ENCODE measurements at places on chromosomes 12 and 14.

DNA sequence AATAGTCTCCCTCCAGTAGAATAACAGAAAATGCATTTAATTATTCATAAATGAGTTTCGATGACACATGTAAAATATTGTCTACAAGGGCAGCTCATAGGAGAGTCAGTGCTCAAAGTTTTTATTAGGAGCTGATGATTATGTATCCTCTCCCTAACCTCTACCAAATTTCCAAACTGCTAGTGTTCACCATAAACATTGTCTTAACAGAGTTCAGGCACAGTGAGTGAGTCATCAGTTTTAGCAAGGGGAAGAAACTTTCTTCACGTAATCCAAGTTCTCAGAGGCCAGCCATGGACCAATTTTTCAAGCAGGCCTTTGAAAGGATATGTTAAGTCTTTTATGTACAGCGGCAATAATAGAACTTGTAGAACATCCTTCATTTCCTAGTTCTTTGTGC lies 649.2 kb upstream of the MIS18BP1 start:
- DNase-seq, result no peak

GRCh38 chr12:87383680-87384079 lies 645.5 kb downstream of the C12orf50 start:
- no peak for DNase-seq

GRCh38 chr14:34340025-34340625 lies 121.9 kb downstream of the SPTSSA start:
- DNase-seq, result no peak

GRCh38 chr14:26392498-26392897 lies 205.3 kb downstream of the NOVA1 start:
- DNase-seq, result no peak

- no peak for DNase-seq
These were observed 50.0 kb downstream of the NCOR2 start for GRCh38 chr12:124517260-124518050.

All from stimulated activated CD4-positive, alpha-beta T cell treated with anti-CD3 and anti-CD28 coated beads, Interleukin-15, amount 100 ng/mL, for 48 hours (primary cell).